ENCODE measurements at places on chromosomes 12 and 14. TPM values are rescaled to one million over a fixed set of nuclear protein-coding genes. Genes with fewer than 3 reads are reported as not detected.

The OR4E2 gene
- polyA plus RNA-seq: not detected

The DPPA3 gene
- polyA plus RNA-seq: not detected

The TPPP2 gene
- not detected for polyA plus RNA-seq

The APOF gene
- polyA plus RNA-seq: not detected

Measured in IgD-negative memory B cell (primary cell).